Right atrium auricular region (tissue), 2 donors: ENCODE measurements at places on chromosomes 7 and 10. TPM values are rescaled to one million over a fixed set of nuclear protein-coding genes. Genes with fewer than 3 reads are reported as not detected.

The SLC16A9 gene
- total RNA-seq = 1.5 TPM

The NYAP1 gene
- 1.5 TPM for total RNA-seq

The XPNPEP1 gene
- 45.2 TPM for total RNA-seq

The GRID1 gene
- total RNA-seq = 0.67 TPM

The TET1 gene
- total RNA-seq = 3.0 TPM

DNA sequence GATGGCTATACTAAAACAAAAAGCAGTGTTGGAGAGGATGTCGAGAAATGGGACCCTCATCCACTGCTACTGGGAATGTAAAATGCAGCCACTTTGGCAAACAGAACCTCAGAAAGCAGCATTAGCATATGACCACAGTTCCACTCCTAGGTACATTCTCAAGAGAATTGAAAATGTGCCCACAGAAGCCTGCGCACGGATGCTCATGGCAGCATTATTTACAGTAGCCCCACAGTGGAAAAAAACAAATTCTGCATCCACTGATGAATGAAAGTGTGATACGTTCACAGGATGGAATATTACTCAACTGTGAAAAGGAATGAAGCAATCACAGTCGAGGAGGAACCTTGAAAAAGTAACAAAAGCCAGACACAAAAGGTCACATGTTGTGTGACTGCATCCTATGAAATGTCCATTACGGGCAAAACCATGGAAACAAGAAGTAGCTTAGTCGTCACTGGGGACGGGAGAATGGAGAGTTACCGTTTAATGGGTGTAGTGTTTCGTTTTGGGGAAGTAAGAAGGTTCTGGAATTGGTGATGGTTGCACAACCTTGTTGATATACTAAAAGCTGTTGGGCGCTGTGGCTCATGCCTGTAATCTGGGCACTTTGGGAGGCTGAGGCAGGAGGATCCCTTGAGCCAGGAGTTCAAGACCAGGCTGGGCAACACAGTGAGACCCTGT lies 2.5 kb upstream of the UPK3B start:
- DNase-seq = no peak
- H3K4me3 ChIP-seq = no peak overlapping the region
- no peaks in the 10 kb centered on the region for H3K27me3 ChIP-seq
- H3K27ac ChIP-seq = no peak overlapping the region

DNA sequence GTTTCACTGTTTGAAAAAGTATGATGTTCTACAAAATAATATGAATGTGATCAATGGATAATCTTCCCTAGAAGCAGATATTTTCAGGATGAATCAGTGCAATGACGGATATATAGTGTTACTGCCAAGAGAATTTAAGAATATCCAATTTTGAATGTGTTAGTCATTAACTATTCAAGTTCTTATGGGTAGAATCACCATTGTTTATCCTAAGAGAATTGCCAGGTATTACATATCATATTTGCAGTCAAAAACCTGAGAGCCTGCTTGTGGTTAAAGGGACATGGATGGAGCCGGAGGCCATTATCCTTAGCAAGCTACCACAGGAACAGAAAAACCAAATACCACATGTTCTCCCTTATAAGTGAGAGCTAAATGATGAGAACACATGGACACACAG lies 26.9 kb downstream of the AHR start:
- no peaks in the 10 kb centered on the region for H3K4me1 ChIP-seq
- no peaks in the 10 kb centered on the region for H3K36me3 ChIP-seq
- no peaks in the 10 kb centered on the region for H3K27me3 ChIP-seq
- no peak for DNase-seq
- no peak overlapping the region for H3K27ac ChIP-seq

GRCh38 chr7:148584154-148584827 lies 6.3 kb upstream of the C7orf33 start:
- no peaks in the 10 kb centered on the region for H3K27me3 ChIP-seq
- DNase-seq = no peak
- no peak overlapping the region for H3K4me3 ChIP-seq
- H3K4me1 ChIP-seq = no peaks in the 10 kb centered on the region

DNA sequence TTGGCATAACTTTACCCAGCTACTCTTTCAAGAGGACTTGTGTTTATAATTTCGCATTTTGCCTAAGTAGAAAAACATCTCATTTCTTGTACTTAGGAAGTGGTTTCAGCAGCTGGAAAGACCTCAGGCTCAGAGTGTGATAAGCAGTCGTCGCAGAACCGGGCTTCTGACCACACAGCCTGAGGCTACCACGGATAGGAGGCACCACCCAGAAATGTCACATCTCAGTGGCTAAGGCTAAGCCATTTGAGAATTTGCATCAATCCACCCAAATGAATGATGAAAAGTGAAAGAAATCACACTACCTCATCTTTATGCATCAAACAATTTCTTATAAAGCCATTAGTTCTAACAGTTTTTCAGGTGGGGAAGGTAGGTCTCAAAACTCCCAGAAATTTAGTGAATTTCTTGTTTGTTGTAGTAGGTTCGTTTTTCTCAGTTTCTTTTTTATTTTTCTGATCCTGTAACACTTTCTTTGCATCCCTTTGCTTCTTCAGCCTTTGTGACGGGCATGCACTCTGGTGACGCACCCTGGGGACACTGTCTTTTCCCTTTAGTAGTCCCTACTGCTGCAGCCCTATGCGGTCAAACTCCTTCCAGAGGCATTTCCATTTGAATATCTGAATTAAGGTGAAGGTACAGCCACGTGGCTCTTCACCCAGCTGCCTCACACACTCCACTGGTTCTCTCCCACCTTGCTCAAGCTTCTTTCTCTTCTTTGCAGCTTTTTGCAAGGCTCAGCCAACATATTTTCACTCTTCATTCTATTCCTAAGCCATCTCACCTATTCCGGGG lies 68.5 kb downstream of the MAP3K8 start:
- H3K4me1 ChIP-seq = no peaks in the 10 kb centered on the region
- H3K27ac ChIP-seq = no peak overlapping the region
- H3K4me3 ChIP-seq = no peak overlapping the region
- H3K36me3 ChIP-seq = no peaks in the 10 kb centered on the region

DNA sequence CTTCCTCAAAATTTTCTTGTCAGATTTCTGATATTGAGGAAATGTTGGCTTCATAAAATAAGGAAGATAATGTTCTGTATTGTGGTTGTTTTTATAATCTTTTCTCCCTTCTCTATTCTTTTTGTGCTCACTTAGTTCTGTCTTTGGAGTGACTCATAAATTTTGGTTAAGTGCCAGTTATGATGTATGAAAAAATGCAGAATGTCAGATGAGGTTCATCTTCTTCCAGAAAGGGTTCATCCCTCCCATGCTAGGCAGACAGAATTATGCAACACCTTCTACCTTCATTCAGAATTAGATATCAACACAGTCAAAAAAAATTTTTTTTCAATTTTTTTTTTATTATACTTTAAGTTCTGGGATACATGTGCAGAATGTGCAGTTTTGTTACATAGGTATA lies 36.6 kb upstream of the CYP2C19 start:
- no peak overlapping the region for H3K4me3 ChIP-seq
- no peaks in the 10 kb centered on the region for H3K36me3 ChIP-seq
- no peaks in the 10 kb centered on the region for H3K4me1 ChIP-seq
- no peak overlapping the region for H3K27ac ChIP-seq
- DNase-seq = no peak

- no peaks in the 10 kb centered on the region for H3K27me3 ChIP-seq
- no peak overlapping the region for H3K27ac ChIP-seq
- no peak for DNase-seq
- H3K4me3 ChIP-seq = no peak overlapping the region
- no peaks in the 10 kb centered on the region for H3K36me3 ChIP-seq
These were observed 43.6 kb upstream of the CARD11 start for GRCh38 chr7:3087243-3087755.

GRCh38 chr7:50317697-50318669 lies 13.5 kb downstream of the IKZF1 start:
- no peaks in the 10 kb centered on the region for H3K27me3 ChIP-seq
- H3K4me3 ChIP-seq = no peak overlapping the region
- no peak for DNase-seq
- no peaks in the 10 kb centered on the region for H3K36me3 ChIP-seq
- H3K4me1 ChIP-seq = no peaks in the 10 kb centered on the region
- no peak overlapping the region for H3K27ac ChIP-seq
